HepG2 (cell line): ENCODE measurements at places on chromosomes 1 and 21.

DNA sequence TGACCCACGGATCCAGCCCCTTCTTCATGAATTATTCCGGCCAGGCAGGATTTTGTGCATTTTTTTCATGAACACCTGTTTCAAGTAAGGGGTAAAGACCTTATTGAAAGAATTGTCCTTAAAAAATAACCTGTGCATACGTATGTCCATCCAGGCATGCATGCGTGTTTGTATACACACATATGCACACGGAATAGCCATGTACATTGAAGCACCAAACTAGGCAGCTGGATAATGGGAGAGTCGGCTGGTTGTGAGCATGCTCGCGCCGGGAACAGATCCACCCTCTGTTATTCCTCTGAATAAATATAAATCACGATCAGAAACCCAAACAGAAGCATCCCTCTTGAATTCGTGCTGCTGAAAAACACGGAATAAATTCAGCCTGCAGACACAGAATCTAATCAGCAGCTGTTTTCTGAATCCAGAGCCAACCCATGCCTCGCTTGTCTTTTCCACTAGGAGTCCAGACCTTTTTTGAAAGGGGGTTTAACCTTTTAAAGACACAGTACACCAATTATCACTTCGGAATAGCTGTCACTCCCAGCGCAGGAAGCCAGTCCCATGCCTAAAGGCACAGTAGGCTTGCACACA is at the start of gene HIVEP3:
Gene HIVEP3 (minus strand): TSS at position 473 of the 594 bp plus-strand sequence.
- no peak for DNase-seq

DNA sequence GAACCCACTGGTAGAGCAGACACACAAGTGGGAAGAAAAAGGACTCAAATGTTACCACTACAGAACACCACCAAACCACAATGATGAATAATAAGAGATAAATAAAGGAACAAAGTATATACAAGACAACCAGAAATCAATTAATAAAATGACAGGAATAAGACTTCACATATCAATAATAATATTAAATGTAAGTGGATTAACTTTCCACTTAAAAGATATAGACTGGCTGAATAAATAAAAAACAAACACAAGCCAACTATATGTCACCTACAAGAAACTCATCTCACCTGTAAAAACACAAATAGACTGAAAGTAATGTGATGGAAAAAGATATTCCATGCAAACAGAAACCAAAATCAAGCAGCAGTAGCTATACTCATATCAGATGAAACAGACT is 6.9 kb upstream of the CLIC6 start:
- no peak for DNase-seq

GRCh38 chr1:73854527-73854926 is 343.4 kb downstream of the LRRIQ3 start:
- DNase-seq, result no peak

GRCh38 chr1:67743072-67743725 is 58.2 kb downstream of the GADD45A start:
- DNase-seq, result no peak

GRCh38 chr1:216555653-216556052 is 132.4 kb upstream of the USH2A start:
- DNase-seq, result no peak

DNA sequence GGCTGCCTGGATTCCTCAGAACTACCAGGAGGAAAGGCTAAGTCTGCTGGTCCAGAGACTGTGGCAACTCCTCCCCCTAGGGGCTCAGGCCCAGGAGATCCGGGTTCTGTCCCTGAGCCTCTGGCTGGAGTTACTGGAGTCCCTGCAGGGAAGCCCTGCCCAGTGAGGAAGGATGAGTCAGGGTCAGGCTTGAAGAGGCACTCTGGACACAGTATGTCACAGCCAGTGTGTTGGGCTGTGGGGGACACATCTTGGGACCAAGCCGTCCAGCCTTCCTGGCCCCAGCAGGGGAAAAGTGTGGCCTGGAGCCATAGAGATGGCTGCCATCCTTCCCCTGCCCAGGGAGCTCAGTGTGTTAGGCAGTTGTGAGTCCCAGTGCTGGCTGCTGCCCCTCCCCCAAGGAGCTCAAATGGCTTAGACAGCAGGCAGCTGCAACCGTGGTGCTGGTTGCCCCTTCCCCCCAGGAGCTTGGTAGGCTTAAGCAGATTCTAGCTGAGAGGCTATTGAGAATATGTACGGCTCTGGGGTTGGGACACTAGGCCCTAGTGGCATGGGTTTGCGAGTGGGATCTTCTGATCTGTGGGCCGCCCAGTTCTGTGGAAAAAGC is 28.2 kb upstream of the RABGAP1L start:
- no peak for DNase-seq
